ENCODE measurements at places on chromosomes 7 and 10. TPM values are rescaled to one million over a fixed set of nuclear protein-coding genes. Genes with fewer than 3 reads are reported as not detected.

GRCh38 chr7:27096768-27097514, 1.1 kb upstream of the HOXA1 start:
- no peak for DNase-seq

GRCh38 chr10:96678725-96679124, 41.6 kb downstream of the PIK3AP1 start:
- DNase-seq = no peak

GRCh38 chr7:135801045-135801693, 52.6 kb upstream of the FAM180A start:
- DNase-seq = peak; percentile 14

DNA sequence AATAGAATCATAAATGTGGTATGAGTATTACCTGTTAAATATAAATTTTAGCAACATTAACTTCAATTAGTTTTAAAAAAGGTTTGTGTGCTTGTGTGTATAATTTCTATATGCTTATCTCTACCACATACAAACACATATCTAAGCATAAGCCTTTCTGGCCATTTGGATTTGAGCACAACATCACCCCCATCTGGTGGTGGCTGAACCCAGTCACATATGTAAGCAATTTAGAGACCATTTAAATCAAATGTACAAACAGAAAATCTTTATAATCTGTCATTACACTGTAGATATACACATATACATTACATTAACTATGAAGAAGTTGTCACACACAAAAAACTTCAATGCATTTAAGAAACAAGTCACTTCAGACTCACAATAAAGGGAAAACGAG, 31.7 kb downstream of the GPR22 start:
- no peak for DNase-seq

DNA sequence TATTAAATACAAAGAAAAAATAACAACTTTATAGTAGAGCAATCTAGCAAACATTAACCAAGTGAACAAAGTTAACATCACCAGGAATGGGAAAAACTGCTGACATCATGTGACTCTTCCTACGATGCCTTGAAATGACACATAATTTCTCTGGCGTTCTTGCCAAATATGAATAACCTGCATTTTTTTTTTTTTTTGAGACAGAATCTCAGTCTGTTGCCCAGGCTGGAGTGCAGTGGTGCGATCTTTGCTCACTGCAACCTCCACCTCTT, 126.5 kb upstream of the VKORC1L1 start:
- DNase-seq = no peak

The ASB15 gene
- total RNA-seq = not detected

DNA sequence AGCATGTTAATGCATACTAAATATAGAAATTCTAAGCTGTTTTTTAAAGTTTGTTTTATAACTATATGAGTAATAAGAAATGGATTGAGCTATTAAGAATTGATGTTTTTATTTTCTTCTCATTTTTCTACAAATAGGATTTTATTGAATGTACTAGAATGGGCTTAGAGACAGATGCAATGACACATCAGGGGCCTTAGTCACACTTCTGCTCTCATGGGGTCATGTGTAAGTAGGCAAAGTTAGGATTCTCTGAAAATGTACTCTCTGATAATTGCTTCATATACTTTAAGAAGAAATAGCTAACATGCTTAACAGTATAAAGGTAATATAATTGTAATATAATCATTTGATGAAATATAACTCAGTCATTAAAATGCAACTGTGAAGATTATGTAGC, 154.6 kb downstream of the ZNF438 start:
- no peak for DNase-seq

The COL1A2 gene
- total RNA-seq = not detected

The NEUROD6 gene
- total RNA-seq = not detected

The FBXL13 gene
- total RNA-seq = 1.4 TPM

The HYCC1 gene
- total RNA-seq = 25.7 TPM

GRCh38 chr7:44144968-44145478, 3.9 kb upstream of the MYL7 start:
- DNase-seq = no peak

The MACC1 gene
- total RNA-seq = 0.41 TPM

Data from T-cell (primary cell).